ENCODE measurements at places on chromosomes 12 and 14. TPM values are rescaled to one million over a fixed set of nuclear protein-coding genes. Genes with fewer than 3 reads are reported as not detected.

Gene AKAP3
- 1.2 TPM for total RNA-seq

DNA sequence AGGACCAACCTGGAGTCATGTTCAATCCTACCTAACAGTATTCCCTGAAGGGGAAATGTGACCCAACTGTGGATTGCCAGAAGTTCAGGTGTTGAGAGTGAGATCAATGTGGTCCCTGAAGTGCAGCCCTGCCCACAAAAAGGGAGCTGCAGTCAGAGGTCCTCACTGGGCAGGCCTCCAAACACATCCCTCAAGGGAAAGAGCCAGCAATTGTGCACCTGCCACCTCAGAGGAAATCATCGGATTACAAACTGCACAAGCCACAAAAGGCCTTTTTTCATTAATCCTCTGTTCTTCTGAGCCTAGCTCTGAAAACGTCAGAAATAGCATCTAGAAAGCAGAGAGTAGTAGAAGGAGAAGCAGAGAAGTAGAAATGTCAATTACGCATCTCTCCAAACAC is 10.8 kb upstream of the MDM1 start:
- DNase-seq = no peak

DNA sequence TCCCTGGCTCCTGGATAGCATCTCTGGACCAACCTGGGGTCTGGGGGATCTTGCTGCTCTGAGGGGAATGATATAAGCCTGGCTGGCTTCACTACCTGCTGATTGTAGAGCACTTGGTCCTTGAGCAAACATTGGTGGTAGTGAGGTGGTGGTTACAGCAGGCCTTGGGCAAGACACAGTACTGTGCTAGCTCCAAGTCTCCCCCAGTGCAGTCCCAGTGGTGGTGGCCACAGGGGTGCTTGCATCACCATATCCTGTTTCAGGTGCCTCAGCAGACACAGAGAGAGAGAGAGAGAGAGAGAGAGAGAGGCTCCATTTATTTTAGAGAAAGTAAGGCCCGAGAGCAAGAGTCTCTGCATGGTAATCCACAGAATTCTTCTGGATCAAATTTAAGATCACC is 186.3 kb downstream of the MYRFL start:
- DNase-seq = no peak

DNA sequence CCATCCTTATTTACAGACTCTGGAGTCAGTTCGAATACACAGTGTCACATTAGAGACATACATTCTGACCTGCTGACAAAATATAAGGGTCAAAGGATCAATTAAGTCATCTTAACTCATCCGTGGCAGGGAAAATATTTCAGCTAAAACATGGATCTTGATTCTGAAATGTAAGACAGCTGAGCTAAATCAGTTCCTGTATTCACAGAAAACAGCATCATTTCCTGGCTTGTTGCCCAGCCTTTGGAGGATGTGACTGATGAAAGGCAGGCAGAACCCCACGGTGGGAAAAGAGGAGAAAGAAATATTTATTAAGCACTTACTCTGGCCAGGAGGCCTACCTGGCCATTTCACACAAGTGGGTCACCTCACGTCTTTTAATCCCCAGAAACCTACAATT is 101.9 kb downstream of the GAS2L3 start:
- peak; percentile 61 for DNase-seq
